ENCODE measurements at places on chromosomes 6 and 20.

GRCh38 chr20:34127792-34128191 is 15.7 kb upstream of the EIF2S2 start:
- no peak for DNase-seq

DNA sequence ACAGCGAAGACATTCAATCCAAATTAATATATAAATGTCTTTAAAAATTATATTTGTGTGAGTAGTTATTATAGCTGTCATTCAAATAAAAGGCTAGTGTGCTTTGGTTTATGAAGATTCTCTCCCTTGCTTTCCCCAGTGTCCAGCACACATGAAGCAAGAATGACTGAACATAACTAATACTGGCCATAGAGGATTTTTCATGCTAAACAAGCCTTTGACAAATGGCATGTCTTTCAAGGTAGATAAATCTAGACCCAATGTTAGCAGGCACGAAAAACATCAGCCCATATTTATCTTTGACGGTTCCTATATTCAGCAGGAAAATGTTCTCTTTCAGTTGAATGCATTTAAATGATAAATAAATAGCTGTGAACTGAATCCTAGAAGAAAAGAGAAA is 1234.4 kb downstream of the EPHA7 start:
- no peak for DNase-seq

- no peak for DNase-seq
These were observed 109.0 kb upstream of the TRAF3IP2 start for GRCh38 chr6:111714416-111715270.

DNA sequence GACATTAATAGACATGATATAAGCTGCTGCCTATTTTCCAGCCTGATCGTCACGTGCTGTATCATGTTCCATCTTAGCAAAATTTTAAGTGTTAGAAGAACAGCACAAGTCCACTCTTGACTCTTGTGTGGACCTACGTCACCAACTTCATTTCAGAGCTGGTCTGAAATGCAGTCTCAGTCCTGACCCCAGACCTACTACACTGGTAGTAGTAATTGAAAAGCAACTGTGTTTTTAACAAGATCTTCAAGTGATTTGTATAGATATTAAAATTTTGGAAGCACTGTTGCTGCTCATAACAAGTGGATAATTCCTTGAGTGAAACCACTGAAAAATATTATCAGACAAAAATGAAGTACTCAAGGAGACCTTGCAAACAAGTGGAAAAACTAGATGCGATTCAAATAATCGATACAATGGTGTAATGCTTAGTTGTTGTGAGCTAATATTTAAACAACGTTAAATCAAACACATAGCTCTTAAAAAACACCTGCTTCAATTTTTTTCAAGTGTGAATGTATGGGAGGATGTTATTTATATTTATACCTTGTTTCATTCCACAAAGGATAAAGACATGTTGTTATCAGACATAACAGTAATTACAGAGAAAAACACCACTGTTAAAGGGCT is 110.9 kb upstream of the JAG1 start:
- DNase-seq: no peak

- no peak for DNase-seq
These were observed at the start of gene ZNF831 for GRCh38 chr20:59163631-59164530. TSS of gene ZNF831 (plus strand) at chr20:59163821. CDS start at chr20:59191020, 27,199 bp downstream.

- DNase-seq: no peak
These were observed 60.0 kb downstream of the PRL start for GRCh38 chr6:22236626-22237414.
